DMS53 (cell line): ENCODE measurements at places on chromosomes 16 and 17.
A peak's percentile ranks its signal among the peaks of the same experiment; 100 is the strongest.

DNA sequence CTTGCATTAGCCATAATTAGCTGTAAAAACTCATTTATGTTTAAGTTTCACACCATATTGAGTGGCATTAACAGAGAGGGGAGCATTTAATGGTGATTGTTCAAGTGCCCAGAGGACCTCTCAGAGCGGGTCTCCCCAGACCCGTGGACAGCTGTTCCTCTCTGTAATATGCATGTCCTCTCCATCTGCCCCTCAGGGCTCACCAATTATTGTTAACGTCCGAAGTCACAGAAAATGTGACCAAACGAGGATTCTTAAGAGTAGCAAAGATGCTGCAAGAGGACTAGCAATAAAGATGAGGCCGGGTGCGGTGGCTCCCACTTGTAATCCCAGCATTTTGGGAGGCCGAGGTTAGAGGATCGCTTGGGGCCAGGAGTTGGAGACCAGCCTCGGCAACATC is 130.2 kb downstream of the CPPED1 start:
- no peak for DNase-seq

DNA sequence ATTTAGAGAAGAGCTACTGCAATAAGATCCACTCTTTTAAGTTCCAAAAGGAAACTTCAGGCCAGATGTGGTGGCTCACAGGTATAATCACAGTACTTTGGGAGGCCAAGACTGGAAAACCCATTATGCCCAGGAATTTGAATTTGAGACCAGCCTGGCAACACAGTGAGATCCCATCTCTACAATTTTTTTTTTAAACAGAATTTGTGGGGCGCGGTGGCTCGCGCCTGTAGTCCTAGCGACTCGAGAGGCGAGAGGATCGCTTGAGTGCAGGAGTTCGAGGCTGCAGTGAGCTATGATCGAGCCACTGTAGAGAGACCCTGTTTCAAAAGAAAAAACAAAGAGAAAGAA is 793 bp downstream of the COG7 start:
- peak; percentile 39 for DNase-seq

- no peak for DNase-seq
Measured at GRCh38 chr16:80117556-80118130, 423.1 kb upstream of the DYNLRB2 start.

DNA sequence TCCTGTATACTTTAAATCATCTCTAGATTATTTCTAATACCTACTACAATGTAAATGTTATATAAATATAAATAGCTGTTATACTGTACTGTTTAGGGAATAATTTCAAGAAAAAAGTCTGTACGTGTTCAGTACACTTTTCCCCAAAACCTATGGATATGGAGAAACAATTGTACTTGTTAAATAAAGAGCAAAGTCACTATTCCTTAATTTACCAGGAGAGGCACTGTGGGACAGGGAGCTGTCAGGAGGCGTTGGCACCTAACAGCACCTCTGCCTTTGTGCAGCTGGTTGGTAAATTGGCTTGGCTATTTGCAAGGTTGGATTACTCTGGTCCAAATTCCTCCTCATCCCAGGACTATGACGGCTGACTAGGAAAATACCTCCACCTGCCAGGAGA is 28.0 kb downstream of the CRHR1 start:
- peak; percentile 75 for DNase-seq

DNA sequence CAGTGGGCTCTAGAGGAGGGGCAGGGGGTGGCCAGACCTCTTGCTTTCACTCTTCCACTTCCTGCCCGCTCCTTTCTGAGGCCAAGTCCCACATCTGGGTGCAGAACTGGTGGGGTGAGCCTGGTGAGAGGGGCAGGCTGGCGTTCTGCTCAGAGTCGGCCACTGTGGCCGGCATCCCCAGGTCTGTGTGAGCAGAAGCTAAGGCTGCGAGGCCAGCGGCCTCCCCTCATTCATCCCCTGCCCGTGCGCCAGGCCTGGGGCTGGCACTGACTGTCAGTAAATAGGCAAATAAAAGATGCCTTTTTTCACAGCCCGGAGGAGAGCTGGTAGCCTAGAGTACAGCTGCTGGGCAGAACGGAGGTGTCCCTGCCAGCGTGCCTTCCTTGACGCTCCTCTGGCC is 1.2 kb downstream of the DEF8 start:
- no peak for DNase-seq

DNA sequence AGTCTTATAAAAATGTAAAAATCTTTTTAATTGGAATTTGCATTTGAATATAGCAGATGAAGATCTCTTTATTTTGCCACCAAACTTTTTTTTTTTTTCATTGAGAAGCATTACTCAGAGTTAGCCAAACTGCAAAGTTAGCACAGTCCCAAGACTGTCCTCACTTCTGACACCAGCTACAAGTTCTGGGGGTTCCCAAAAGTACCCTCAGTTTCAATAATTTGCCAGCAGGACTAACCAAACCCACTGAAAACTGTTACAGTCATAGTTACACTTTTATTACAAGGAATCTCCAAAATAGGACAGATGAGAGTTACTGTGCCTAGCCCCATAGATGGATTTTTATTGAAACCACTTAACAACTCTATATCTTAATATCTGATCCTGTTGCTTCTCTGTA is 144.1 kb downstream of the CHD9 start:
- no peak for DNase-seq

GRCh38 chr17:73380439-73381106 is 68.8 kb upstream of the CDC42EP4 start:
- DNase-seq, result no peak

DNA sequence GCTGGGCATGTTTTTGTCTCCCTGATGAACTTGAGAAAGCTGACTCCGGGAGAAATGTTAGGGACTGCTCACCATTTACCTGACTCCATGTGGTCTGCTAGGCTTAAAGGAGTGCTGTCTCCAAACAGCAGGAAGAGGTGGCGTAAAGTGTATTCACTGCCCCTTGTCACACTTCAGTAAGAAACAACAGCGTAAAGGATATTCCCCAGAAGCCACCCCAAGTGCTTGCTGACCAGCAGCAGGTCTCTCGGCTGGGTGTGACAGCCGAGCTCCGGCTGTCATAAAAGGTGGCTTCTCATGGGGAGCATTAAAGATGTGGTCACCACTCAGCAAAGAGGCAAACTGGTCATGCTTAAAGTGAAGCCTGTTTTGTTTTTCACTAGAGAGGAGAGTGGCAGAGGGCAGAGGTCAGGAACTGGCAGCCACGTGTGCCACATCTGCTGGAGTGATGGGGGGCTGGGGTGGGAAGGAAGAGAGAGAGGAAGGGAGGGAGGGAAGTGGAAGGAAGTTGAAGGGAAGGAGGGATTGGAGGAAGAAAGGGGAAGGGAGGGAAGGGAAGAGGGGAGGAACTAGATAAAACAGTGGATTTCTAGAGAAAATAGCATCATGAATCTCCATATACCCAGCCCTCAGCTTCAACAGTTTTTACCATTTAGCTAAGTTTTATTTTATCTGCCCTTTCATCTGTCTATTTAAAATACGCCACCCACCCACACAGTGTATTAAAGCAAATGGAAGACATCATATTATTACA is 119.3 kb downstream of the CLEC16A start:
- no peak for DNase-seq

DNA sequence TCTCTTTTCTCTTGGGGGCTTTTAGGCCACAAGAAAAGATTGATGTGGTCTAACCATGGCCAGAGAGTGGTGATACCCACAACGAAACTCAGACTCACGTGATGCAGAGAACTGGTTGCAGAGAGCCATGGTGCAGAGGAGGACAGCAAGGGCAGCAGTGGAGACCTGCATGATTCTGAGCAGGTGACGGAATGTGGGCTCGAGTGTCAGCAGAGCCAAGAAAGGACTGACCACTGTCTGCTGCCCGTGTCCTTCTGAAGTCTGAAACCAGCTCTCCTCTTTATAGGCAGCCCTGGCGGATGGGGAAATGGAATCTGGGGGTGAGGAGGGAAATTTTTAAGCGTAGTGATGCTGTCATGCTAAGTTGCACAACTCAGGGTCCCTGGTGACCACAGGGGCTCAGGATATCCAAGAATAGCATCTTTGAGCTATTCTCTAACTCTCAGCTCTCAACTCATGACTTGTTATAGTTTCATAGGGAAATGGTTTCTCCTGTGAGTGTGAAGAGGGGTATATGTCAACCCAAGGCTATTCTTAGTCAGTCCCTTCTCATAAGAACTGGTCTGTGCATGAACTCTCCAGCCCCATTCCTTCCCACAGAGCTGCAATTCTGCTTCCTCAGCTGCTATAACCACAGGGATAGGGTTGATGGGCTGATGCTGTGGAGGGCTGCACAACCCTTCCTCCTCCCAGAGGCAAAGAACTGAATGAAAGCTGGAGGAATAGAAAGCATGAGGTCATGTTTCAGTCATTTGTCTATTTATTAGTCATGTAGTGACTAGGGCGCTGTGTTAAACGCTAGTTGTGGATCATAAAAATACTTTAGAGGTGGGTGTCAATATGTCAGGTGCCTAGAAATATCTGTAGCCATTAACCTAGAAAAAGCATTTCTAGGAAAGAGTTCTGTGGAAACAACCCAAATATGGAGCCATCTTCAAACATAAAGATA is at the start of gene CCL3:
Gene CCL3, minus strand, starts transcription at position 256 of the 949 bp plus-strand sequence. Its CDS starts 85 bp downstream, at position 171.
- DNase-seq, result no peak

DNA sequence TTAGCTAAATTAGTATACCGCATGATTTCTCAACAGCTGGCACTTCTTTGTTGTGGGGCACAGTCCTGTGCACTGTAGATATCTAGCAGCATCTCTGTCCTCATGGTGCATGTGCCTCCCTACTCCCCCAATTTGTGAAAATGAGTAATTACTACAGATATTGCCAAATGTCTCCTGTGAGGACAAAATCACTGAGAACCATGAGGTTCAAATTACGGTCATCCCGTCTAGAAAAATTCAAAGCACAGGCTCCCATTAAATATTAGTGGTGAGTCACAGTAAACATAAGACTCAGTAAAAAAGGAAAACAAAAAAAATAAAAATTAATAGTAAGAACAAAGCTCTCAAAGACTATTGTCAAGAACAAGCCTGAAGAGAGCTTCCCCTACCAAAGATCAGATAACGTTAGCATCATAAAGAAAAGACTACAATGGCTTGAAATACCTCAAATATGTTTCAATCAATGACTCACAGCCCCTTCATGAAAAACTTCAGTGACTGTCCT is 57.8 kb downstream of the STH start:
- peak; percentile 17 for DNase-seq

- DNase-seq, result no peak
Measured at GRCh38 chr17:39352511-39352910, 48.9 kb downstream of the FBXL20 start.
